ENCODE measurements at places on chromosomes 12 and 14.

GRCh38 chr12:63982604-63983295 lies 138.2 kb downstream of the SRGAP1 start:
- DNase-seq: no peak

DNA sequence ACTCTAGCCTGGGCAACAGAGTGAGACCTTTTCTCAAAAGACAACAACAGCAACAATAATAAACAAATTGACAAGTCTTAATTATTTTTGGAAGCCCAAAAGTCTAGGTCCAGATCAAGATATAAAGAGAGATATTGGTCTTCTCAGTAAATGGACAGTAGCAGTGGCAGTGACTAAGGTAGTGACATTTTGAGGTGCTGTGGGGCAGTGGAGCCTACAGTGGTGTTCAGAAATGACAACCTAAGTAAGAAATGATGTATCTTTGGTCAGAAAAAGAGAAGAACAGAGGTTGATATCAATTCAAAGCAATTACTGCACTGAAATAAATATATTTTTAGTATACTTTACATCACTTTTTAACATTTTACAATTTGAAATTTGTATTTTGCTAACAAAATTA lies 20.7 kb downstream of the METTL25 start:
- DNase-seq: no peak

GRCh38 chr14:72518809-72519377 lies 375.0 kb downstream of the DPF3 start:
- no peak for DNase-seq

DNA sequence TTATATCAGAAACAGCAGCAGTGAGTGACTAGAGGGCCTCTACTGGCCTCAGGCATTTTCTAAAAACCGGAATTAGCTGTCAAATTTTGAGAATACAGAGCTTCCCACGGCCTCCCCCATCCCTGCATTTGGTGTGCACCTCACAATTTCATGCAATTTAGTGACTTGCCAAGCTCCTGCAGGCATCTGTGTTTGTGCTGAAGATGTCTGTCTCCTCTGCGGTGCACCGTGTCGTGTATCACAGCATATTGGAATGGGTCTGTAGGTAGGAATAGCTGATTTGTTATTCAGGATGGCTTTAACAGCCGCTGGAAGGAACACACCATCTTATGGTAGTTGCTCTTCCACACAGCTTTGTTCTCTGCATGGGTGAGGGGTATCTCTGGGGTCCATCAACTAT lies 140.3 kb downstream of the SSPN start:
- DNase-seq: no peak

- DNase-seq: no peak
These were observed 11.9 kb downstream of the DLST start for GRCh38 chr14:74893614-74894091.

GRCh38 chr14:60839057-60839456 lies 104.5 kb downstream of the MNAT1 start:
- no peak for DNase-seq

- no peak for DNase-seq
These were observed 31.1 kb downstream of the TCHP start for GRCh38 chr12:109931143-109931542.

DNA sequence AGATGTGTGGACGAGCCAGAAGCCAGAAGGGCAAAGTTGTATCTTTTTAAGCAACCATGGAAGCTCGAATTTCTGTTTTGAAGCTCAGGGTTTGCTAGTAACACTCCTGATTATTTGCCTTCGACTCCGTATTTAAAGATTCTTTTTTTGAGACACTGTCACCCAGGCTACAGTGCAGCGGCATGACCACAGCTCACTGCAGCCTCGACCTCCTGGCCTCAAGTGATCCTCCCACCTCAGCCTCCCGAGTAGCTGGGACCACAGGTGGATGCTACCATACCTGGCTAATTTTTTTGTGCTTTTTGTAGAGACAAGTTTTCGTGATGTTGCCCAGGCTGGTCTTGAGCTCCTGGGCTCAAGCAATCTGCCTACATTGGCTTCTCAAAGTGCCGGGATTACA lies 18.7 kb upstream of the OASL start:
- no peak for DNase-seq

DNA sequence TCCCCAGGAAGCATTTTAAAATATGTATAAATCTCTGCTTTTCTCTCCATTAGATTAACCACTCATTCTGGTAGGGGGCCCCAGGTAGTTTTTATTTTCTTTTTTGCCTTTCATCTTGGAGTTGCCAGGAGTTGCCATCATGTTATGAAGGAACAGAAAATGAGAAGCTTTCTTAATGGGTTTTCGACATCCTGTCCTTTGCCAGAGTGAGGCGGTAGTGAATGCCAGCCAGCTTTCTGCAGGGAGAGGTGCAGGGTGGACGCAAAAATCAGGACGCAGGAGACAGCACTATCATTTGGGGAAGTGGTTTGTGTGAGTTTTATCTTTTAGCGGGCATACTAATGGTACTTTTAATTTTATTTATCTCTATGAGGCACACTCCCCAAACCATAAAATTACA lies 1.7 kb downstream of the RASSF8 start:
- DNase-seq: no peak

GRCh38 chr14:102516531-102517391 lies 7.2 kb upstream of the ANKRD9 start:
- DNase-seq: peak; percentile 72
